ENCODE measurements at places on chromosomes 2 and 18.

DNA sequence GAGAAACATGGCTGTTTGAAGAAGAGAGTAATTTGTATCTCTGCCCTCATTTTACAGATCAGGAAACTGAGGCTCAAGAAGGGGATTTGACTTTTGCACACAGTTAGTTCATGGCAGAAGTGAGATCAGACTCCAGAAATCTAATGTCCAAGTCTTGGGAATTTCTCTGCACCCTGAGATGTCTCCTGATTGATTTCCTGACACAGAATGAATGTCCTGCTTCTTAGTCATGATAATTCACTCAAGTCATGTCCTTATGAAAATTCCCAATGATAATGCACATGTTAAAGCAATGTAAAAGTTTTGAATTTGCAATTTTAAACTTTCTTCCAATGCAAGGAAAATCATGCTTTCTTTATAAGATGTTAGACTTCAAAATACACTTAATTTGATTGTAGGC is 105.9 kb downstream of the ACKR3 start:
- DNase-seq = no peak

- DNase-seq = no peak
These were observed 75.6 kb downstream of the FASTKD2 start for GRCh38 chr2:206840999-206841398.

- no peak for DNase-seq
These were observed 11.8 kb downstream of the GULP1 start for GRCh38 chr2:188303363-188304031.

DNA sequence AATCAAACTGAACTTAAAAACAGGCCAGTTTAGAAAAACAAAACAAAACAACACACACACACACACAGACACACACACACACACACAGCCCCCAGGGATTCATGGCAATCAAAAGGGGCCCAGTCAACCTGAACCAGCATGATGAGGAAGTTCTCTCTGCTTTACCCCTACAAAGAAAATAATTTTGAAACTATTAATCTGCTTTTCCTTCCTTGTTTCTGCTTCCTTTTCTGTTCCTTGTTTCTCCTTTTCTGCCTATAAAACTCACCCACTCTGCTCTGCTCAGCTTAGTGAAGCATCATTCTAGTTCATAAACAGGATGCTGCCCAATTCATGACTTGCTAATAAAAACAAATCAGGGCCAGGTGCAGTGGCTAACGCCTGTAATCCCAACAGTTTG is 203.1 kb downstream of the RAB3GAP1 start:
- DNase-seq = no peak

DNA sequence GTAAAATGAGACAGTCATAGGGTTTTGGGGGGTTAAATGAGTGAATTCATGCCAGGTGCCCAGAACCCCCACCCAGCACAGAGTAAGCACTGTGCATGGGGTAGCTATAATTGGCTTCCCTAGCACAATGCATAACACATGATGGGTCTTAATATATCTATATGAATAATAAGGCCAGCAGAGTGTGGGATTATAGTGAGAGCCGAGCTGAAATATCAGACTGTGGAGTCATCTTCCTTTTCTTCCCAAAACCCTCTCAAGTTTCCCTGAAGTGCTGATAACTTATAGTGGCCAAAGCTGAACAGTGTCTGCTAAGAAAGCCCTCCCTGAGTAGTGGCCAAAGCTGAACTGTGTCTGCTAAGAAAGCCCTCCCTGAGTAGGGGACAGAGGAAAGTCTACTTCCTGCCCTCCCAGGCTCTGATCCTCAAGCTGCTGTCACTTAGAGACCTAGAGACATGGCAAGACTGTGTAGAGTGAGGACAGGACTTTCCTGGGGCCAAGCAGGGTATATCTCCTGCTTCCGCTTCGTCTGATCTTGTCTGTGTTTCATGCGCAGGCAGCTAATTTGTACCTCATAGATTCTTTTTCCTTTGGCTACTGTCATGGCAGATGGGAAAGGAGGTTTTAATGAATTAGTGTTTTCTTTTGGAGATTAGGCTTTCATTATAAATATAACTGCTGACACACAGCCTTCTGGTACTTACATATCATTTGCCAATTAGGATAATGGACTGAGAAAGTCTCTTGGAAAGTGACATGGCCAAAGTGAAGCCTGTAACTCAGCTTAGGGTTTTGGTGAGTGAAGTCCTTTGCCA is 94.9 kb downstream of the FHOD3 start:
- DNase-seq = no peak

Data from progenitor cell of endocrine pancreas (in vitro differentiated cells).